ENCODE measurements at places on chromosomes 12 and 14.
A peak's percentile ranks its signal among the peaks of the same experiment; 100 is the strongest.

DNA sequence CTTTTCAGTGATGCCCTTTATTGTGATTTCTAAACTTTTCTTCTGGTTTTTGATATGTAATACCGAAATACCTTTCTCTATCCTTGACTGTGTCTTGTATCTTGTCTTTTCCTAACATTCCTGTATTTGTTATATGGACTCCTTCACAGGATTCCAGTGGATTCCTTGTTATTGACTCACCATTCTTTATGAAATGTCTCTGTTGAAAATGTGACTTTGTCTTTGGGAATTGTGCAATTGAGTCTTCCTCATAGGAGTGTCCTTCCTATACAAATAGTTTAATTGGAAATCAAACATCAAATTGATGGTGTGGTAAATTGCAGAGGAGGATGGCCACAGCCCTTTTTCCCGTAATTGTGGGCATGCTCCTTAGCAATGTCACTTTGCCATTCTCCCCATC lies 296.6 kb upstream of the KITLG start:
- DNase-seq, result no peak

DNA sequence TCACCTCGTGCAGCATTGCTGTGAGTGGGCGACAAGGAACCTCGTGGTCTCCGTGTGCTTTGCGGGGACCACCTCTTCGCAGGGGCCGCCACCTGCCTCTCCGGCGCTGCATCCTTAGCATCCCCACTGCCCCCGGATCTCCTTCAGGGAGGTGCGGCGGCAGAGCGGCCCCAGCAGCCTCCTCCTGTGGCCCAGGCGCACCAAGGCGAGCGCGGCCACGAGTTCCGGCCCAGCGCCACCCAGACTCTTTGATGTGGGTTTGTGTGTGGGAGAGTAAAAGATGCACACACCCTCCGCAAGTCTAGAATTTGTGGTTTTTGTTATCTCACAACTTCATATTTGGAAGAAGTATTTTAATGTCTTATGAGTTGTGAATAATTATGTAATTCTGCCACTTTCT lies 118.8 kb upstream of the DIO3 start:
- DNase-seq, result peak; percentile 8

GRCh38 chr12:46187023-46187422 lies 81.8 kb downstream of the SLC38A1 start:
- DNase-seq, result no peak

DNA sequence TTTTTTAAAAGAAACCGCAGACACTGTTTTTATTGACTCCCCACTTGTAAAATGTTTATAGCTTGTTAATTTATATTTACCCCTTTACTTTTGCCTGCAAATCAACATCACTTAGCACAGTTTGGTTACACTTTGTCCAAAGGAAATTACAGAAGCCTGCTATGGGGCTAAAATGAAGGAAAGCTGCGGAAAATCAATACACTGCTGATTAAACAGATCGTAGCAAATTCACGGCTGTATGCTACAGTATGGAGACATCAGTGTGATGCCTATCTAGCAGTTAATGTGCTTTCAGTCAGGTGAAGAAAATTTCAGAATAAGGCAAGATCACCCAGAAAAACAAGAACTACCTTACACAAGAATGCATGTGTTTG lies 110.0 kb downstream of the FOXG1 start:
- no peak for DNase-seq

DNA sequence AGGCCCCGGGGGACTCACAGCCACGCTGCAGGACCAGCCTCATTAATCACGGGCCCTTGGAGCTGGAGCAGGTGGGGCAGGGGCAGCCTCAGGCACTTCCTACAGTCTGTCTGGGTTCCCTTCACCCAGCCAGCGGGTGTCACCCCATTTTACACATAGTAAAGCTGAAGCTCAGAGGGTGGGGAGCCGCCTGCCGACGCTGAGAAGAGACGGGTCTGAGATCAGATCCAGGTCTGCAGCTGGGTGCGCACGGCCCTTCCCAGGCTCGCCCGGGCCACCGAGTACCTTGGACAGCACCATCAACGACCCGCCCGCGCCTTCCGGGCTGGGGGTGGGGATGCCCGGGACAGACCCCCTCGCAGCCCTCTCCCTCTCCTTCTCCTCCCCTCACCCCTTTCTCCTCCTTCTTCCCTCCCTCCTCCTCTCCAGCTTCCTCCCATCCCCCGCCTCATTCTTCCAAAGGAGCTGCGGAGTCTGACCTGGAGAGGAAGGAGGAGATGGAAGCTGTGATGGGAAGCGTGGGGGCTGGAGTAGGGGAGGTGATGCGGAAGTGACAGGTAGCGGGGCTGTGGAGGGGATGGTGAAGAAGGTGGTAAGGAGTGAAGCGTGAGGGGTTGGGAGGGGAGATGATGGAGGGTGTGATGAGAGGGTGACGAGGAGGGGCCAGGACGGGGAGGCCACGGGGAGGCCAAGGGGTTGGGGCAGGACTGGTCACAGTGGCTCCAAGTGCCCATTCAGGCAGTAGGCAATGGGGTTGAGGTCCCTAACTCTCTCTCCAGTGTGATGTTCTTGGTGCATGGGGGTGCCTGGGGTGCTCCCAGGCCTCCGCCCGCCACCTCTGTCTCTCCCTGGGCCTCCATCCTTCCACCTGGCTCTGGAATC lies 8.8 kb downstream of the DTX1 start:
- no peak for DNase-seq

- no peak for DNase-seq
Observed at GRCh38 chr14:68756000-68756481, 36.8 kb downstream of the ZFP36L1 start.

DNA sequence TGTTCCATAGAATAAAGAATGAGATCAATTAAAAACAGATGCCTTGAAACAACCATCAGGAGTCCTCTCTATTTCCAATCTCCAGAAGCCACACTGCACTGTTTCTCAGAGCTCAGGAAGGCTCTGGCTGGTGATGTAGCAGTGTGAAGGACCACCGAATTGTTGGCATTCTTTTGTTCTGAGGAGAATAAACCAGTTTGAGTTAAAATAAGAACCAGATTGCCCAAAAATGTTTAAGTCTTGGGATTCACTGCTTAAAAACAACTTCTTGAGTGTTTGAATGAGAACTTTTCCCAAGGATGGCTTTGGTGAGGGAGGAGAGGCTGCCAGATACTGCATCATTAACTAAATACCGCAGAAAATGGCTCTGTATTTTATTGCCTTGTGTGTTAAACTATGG lies 341.2 kb downstream of the C12orf75 start:
- no peak for DNase-seq

GRCh38 chr12:102300824-102301461 lies 103.3 kb upstream of the PMCH start:
- DNase-seq, result no peak

DNA sequence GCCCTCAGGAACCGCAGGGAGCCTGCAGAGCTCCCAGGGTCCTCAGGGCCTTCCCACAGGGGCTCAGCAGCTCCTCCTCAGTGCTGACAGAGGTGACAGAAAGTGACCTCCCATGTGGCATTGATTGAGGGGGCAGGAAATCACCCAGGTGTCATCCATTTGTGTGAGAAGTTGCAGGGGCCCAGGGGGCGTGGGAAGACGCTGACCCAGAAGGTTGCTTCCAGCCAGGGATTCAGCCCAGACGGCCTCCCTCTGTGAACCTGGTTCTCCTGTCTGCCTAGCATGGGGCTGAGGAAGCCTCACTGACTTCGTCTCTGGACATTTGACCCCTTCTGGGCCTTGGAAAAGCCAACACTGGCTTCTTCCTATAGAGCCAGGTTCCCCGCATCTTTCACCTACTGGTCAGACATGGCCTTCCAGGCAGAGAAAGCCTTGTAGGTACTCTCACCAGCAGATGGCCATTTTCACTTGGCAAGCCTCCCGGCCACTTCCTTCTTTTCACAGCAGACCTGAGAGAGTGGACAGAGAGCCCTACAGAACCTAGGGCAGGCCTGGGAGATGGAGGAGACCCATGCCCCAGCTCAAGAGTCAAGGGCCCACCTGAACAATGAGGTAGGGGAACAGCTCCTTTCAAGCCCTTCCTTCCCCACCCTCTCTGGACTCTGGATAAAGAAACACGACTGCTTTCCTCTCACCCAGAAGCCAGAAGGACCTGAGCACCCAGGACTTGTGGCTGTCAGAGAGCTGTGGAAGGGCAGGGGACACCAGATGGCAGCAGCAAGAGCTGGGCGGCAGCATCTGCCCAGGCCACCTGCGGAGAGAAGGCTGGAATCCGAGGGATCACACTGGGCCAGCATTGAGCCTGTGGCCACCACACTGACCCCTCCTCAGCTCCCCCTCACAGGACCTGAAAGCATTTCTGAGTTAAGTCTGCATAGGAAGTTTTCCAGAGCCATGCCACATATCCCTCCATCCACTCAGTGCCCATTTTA lies 377.8 kb downstream of the DPF3 start:
- no peak for DNase-seq

Data from stimulated activated CD8-positive, alpha-beta memory T cell treated with anti-CD3 and anti-CD28 coated beads, Interleukin-7, amount 100 ng/mL, for 1 hour (primary cell).